Stimulated activated CD4-positive, alpha-beta T cell treated with anti-CD3 and anti-CD28 coated beads, Interleukin-4, amount 100 ng/mL, for 24 hours (primary cell): ENCODE measurements at places on chromosomes 16 and 17.

- no peak for DNase-seq
Observed at GRCh38 chr17:57744195-57745170, 616 bp downstream of the CCDC182 start.

DNA sequence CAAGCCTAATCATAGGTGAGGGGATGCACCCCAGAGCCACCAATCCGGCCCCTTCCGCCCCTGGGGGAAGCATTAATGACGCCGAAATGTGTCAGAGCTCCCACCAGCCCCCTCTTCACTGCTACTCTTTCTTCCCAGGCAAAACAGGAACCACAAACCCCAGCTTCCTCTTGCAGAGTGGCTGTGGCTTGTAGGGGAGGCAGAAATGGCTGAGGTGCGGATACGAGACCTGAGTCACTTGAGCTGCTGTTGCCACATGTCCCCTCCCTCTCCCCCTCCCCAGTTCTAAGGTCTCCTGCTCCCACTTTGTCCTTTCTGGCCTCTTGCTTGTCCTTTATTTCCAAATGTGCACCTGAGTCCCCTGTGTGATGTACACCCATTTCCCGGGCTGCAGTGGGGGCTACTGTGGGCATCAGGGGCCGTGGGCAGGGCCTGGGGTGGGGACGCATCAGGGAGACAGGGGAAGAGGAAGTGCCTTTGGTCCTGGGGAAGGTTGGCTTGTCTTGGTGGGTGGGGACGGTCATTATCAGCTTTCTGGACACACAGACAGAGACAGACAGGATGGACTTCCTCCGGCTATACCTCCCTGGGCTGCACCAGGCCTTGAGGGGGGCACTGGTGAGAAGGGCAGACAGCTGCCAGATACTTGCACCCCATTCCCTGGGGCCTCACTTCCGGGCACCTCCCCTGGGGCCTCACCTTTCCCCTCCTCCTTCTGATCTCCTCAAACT lies at the start of gene APOBR:
APOBR (plus strand) TSS at position 523 of the 731 bp plus-strand sequence; CDS start at position 562, 39 bp downstream.
- peak; percentile 90 for DNase-seq

- DNase-seq, result no peak
Observed at GRCh38 chr16:73232555-73233328, 184.8 kb upstream of the ZFHX3 start.

- no peak for DNase-seq
Observed at GRCh38 chr17:6468051-6468790, 24.0 kb downstream of the PIMREG start.

DNA sequence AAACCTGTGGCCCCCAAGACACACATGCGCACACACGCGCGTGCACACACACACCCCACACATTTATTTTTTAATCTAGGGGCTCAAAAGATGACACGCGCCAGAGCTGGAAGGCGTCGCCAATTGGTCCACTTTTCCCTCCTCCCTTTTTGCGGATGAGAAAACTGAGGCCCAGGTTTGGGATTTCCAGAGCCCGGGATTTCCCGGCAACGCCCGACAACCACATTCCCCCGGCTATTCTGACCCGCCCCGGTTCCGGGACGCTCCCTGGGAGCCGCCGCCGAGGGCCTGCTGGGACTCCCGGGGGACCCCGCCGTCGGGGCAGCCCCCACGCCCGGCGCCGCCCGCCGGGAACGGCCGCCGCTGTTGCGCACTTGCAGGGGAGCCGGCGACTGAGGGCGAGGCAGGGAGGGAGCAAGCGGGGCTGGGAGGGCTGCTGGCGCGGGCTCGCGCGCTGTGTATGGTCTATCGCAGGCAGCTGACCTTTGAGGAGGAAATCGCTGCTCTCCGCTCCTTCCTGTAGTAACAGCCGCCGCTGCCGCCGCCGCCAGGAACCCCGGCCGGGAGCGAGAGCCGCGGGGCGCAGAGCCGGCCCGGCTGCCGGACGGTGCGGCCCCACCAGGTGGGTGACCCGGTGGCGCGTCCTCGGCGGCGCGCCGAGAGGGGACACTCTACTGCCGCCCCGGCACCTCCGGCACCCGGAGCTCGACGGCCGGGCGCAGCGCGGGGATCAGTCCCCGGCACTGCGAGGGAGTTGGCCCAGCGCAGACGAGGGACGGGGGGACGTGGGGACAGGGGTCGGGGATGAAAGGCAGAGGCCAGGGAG lies at the start of gene STAT5A:
STAT5A (plus strand) TSS at position 522 of the 826 bp plus-strand sequence. CDS start 914 bp downstream, outside the sequence.
- DNase-seq, result peak; percentile 79

- no peak for DNase-seq
Observed at GRCh38 chr16:88310796-88311605, 71.8 kb upstream of the ZNF469 start.

DNA sequence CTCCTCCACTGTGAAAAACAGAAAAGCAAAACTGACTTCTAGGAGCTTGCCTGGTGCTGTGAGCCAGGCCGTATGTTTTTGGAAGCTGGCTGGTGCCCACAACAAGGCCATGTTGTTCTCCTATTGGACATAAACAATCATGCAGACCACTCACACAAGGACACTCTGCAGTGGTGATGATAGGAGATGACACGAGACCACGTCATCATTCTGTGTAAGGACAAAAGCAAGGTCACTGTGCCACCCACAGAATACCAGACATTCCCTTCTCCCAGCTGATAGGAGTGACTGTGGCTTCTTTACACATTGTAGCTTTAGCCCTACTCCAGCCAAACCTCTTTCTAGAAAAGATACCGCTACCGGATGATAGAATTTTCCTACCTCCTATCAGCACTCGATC lies 47.7 kb upstream of the LCMT1 start:
- no peak for DNase-seq

DNA sequence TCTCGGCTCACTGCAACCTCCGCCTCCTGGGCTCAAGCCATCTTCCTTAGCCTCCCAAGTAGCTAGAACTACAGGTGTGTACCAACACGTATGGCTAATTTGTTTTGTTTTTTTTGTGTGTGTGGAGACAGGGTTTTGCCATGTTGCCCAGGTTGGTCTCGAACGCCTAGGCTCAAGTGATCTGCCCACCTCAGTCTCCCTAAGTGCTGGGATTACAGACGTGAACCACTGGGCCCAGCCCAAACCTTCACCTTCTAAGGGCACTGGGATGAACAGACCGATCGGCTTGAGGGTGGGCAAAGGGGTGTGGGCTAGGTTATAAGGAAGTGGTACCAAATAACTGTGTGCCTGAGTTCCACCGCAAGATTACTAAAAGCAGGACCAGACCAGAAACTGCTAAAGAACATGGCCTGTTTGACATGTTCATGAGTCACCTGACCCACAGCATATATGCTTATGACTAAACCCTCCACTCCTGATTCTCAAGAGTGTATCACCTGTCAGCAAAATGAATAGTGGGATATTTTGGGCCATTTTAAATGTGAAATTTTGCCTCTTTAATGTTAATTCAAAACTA lies 8.1 kb downstream of the TMEM97 start:
- DNase-seq, result peak; percentile 42

- no peak for DNase-seq
Observed at GRCh38 chr17:49082231-49082630, 50.3 kb upstream of the B4GALNT2 start.

GRCh38 chr17:39167476-39167875 lies 1.5 kb upstream of the ARL5C start:
- no peak for DNase-seq

DNA sequence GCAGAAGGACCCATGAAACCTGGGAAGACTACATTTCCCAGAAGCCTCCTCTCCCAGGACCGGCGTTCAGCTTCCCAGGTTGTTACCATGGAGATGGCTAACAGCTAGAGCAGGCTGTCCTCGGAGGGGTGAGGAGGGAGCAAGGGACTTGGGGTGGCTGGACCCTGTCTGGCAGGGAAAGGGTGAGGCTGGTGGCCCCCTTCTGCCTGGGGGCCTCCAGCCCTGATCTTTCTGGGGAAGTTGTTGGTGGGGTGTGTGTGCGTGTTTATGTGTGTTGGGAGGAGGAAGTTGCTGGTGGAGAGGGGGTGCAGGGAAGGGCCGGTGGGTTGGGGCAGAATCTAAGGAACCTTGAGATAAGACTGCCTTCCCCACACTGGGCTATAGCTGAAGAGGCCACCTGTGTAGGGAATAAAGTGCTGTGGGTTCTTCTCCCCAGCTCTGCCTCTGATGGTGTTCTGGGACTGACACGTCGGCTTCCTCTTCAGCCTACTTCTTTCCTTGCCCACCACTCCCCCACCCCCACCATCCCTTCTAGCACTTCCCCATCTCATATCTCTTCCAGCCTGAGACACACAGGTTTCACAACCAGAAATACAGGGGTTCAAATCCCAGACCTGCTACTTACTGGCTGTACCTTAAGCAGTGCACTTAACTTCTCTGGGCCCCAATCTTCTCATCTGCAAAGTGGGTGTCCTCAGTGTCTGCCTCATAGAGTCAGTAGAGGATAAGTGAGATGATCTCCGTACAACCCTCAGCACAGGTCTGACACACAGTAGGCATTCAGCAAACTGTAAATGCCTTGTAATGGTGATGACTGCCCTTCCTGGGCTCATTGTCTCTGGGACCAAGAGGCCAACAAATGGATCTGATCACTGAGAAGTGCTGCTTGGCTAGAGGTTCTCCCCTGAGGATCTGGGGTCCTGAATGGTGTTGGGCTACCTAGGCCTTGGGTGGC lies at the start of gene DRC7:
DRC7 (plus strand) TSS at position 82 of the 955 bp plus-strand sequence. CDS start 3,144 bp downstream, outside the sequence.
- no peak for DNase-seq

DNA sequence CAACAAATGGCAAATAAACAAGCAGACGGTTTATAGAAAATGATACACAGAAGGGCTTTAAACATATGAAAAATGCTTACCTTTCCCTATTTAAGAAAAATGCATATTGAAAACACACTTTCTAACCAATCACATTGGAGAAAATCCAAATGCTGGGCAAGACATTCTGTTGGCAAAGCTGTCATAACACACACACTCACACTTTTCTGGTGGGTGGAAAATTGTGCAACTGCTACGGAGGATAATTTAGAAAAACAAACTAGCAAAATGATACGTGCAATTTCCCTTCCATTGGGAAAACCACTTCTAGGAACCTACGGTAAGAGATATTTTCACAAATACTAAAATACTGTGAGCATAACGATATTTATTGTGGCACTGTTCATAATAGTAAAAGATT lies 9.8 kb upstream of the MYH3 start:
- no peak for DNase-seq

DNA sequence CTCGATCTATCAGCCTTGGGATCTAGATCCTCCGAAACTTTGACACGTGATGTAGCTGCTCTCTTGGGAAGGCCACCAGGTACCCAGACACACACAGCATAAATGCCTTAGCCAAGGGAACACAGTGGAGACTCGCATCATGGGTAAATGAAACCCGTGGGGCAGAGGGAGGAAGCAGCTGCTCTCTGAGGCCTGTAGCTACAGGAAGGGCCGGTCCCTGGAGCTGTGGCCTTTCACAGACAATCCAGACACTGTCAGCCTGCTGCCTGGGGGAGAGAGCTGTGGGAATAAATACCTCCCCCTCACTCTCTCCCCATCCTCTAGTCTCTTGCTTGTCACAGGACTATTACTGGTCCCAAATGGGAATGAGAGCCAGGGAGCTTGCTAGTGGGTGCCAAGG lies 351.2 kb downstream of the UTP18 start:
- DNase-seq, result no peak

DNA sequence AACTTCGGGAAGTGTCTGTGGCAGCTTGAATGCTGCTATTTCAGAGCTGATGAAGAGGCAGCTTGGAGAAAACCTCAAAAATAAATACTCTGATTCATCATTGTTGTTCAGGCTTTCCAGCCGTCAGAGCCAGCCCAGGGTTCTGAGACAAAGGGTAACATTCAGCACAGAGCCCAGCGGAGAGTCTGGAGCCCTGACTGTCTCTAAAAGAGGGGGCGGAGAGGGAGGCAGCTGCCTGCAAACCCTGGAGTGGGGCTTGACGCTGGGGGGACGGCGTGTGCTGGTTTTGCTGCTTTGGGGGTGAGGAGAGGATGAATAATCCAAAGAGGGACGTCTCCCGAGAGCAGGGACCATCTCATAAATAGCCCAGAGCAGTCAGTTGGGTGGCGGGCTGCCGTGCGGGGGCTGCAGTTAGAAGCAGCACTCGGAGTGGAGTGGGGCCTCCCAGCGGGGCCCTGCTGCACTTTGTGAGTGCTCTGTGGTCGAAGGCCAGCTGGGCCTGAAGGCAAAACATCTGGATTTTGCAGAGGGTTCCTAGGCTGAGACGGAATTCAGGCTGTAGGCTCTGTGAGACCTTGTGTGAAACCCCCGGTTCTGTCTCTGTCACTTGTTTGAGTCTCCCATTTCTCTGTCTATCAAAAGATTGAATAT lies 237.8 kb downstream of the PRKCA start:
- no peak for DNase-seq

GRCh38 chr16:89442990-89443726 lies 47.2 kb downstream of the ANKRD11 start:
- DNase-seq, result no peak

- no peak for DNase-seq
Observed at GRCh38 chr16:2711370-2712062, 8.5 kb downstream of the PRSS27 start.

DNA sequence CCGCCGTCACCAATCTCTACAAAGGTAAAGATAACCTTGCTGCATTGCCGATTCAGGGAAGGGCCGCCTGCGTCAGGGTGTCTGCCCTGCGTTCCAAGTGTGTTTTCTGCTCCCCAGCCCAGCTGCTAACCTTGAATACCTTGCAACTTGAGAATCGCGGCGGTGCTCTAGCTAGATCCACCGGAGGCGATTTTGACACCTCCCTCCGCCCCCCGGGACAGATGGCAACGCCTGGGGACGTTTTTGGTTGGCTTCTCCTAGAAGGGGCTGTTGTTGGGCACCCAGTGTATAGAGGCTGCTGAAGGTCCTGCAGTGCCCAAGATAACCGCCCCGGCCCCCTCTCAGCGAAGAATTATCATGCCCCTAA lies 1.5 kb downstream of the HAPSTR1 start:
- peak; percentile 44 for DNase-seq

DNA sequence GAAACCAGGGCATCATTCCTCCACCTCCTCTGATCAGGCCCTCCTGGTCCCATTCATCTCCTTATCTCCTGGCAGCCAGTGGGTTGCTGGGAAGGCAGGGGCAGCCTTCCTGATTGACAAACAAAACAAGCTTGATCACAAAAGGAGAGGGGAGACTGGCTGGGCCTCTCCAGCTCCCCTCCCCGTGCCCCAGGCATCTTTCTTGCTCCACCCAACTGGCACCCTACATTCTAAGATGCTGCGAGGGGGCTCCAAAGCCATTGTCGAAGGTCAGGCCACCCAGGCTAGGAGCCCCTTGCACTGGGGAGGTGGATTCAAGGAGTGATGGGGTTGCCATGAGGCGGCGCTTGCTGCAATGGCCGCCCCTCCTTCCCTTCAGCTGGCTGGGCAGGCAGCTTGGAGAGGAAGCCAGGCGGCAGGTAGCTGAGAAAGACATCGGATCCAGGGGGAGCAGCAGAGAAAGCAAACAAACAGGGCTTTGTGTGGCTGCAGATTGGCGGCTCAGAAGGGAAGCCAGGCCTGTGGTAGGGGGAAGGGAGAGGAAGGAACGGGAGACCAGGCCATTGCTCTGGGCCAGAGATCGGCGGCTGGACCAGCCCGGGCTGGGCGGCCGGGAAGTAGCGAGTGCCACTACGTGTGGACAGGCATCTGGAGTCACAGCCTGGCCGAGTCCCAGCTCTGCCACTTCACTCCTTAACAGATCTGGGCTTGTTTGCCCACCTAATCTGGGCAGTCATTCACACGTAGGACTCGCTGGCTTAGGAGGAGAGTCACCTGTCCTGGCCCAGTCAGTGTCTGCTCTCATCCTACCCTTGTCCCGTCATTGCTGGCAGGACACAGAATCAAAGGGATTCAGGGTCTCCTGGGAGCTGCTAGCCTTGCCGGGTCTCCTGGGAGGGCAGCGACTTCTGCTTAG lies 12.3 kb downstream of the RAI1 start:
- no peak for DNase-seq
